ENCODE measurements at places on chromosomes 3 and 15.

GRCh38 chr3:81743096-81744025 lies 18.1 kb downstream of the GBE1 start:
- DNase-seq = no peak

- no peak for DNase-seq
These were observed 2.8 kb downstream of the GLCE start for GRCh38 chr15:69163141-69163669.

- DNase-seq = no peak
These were observed 118.5 kb upstream of the KCNMB2 start for GRCh38 chr3:178417736-178418135.

DNA sequence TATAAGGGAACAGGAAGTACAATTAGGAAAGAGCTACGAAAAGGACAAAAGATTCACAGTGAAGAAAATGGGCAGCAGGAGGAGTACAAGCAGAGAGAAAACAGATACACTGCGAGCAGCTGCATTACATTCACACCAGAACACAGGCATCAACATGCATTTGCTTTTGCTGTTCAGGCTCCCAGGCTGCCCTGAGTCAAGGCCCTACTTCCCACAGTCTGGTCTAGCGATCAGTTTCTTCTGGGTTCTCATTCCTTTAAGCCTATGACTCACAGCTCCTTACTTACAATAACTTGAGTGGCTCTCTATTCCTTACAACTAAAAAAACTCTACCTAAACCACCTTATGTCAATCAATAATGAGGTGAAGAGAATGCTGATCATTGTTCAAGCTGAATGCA lies 24.5 kb upstream of the ZNF445 start:
- DNase-seq = no peak

GRCh38 chr15:41560572-41560874 lies 1.5 kb downstream of the TYRO3 start:
- DNase-seq = no peak

DNA sequence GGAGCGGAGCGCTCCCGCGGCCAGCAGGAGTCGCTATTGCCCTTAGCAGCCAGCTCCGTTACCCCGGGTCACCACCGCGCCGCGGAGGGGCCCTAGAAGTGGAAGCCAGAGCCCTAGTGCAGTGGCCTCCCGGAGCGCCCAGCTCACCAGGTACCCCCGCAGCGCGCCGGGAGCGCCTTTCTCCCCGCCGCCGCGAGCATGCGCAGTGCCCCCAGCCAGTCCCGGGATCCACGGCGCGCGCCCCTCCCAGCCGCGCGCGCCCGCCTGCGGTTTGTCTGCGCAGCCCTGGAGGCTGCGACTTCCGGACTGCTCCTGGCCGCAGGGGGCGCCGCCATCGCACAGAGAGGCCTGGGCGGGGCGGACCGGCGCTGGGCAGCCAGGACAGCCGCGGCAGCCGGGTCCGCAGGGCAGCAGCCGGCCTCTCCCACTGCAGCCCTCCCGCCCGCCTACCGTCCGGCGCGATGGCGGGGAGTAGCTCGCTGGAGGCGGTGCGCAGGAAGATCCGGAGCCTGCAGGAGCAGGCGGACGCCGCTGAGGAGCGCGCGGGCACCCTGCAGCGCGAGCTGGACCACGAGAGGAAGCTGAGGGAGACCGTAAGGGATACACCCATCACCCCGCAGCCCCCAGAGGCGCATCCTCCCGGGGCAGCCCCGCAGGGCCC lies 5.7 kb downstream of the TPM1 start:
- DNase-seq = peak; percentile 81

GRCh38 chr3:58357402-58357801 lies 24.7 kb downstream of the PXK start:
- no peak for DNase-seq

DNA sequence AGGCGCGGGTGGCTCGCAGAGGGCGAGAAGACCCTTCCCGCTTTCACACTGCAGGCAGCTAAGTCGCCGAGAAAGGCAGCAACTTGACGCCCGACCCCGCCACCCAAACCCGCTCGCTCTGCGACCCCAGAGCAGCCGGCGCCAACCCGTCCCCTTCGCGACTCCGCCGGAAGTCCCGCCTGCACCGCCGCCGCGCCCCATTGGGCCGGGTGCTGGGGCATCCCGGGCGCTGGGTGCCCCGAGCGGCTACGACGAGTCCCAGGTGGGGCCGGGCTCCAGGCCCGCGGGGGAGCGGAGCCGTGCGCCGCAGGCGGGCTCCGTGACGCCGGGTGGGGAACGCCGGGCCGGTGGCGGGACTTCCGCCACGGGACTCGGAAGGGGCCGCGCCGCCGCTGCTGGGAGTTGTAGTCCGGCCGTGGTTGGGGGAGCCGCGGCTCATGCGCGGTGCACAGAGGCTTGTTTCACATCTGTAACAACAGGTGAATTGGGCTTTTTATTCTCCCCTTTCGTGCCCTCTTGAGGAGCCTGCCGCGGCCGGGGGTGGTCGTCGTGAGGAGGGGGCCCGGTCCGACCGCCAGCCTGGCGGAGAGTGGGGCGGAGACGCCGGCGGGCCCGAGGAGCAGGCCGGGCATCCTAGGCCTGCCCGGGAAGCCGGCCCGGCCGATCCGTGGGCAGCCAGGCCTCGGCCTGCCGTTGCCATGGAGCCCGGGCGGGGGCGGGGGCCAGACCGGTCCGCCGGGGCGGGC lies at the start of gene DHX30:
TSS of gene DHX30 (plus strand) at position 405 of the 746 bp plus-strand sequence. CDS start 7,546 bp downstream, outside the sequence.
- peak; percentile 64 for DNase-seq

DNA sequence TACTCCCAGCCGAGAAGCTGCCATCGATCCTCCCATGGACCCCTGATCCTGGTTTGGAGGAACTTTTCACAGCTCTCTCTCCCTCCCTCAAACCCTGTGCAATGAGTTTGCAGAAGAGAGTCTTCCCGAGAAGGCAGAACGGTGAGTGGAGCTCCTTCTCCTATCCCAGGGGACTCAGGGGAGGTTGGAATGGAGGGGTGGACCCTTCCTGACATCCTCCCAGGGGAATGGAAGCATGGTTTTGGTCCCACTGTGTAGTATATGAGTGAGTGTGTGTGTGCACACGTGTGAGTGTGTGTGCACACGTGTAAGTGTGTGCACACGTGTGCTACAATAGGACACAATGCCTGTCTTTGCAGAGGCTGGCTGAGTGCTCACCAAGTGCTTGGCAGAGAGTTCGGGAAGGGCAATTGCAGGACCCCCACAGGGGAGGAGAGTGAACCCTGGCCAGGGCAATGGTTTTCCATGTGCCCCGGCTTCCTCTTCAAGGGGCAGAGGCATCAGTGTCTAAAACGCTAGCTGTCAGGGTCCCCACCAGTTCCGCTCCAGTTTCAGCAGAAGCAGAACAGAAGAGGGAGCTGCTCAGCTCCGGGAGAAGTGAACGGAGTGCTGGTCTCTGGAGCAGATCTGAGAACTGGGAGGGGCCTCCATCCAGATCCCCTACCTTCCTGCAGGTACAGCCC lies 13.8 kb upstream of the IL16 start:
- DNase-seq = no peak

DNA sequence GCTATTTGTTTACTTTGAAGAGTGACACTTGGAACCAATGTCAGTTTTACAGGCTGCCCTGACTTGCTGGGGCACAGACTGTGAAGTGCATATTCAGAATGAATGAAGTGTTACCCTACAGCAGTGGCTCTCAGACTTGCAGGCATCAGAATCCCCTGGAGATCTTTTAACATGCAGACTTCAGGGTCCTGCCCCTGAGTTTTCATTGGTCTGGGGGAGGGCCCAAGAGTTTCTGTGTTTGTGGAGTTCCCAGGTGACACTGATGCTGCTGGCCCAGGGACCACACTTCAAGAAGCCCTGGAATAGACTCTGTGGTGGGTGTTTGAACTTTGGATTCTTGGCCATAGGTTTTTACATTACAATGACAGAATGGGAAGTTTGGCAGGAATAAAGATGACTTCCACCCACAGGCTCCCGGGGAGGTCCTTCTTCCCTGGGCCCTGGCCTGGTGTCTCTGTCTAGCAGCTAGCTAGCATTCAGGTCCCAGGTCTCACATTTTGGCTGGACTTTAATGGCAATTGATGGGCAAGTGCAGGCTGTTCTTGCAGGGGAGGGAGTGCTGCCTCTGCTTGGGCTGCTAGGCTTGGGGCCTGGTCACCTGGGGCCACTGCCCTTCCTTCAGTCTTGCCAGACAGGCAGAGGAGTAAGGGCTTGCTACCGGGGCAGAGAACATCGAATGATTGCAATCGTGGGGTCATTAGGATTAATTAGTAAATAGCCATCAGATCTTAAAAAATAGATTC lies 149.0 kb downstream of the APBA2 start:
- no peak for DNase-seq

DNA sequence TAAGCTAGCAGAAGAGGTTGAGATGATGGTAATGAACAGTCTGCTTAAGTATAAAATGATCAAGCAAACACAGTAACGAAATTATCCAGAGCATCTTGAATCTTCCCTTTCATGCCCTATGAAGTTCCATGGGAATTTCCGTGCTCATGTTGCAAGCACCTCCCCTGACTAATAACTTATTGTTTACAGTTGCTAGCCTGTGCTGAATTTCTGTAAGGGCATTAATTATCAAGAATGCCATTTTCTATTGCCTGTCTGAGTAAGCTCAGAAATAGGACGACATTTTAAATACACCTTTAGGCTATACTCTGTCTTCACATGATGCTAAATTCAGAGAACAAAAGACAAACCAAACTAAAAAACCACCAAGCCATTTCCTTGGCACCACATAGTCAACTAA lies 257.5 kb upstream of the LRTM1 start:
- no peak for DNase-seq

DNA sequence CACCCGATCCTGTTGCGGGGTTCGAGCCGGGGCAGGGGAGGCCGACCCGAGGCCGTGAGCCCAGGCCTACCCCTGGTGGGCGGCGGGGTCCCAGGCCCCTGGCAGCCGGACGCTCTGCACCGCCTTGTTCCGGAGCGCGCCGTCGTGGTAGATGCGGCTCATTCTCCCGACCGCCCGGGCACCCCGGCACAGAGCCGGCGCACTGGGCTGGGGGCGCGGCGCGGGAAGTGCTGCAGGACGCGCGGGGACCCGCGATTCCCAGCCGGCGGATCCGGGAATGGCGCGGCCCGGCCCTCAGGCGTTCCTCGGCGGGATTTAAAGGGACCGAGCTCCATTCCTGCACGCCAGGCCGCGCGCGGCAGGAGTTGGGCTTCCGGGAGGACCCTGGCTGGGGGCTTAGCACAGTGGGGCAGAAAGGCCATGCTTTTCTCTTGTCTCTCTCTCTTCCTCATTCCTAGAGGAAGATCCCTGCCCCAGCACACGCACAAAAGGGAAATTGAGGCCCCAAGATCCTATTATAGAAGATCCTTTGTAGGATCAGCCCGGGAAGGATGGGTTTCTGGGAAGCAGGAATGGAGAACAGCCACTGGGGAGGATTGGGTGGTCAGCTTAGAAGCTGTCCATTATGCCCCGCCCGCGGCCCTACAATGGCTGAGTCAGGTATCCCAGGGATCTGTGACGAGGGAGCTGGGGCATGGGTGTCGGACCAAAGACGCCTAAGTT lies at the start of gene ARPIN:
TSS of gene ARPIN (minus strand) at position 279 of the 723 bp plus-strand sequence. CDS start at position 162, 117 bp downstream.
- peak; percentile 11 for DNase-seq

DNA sequence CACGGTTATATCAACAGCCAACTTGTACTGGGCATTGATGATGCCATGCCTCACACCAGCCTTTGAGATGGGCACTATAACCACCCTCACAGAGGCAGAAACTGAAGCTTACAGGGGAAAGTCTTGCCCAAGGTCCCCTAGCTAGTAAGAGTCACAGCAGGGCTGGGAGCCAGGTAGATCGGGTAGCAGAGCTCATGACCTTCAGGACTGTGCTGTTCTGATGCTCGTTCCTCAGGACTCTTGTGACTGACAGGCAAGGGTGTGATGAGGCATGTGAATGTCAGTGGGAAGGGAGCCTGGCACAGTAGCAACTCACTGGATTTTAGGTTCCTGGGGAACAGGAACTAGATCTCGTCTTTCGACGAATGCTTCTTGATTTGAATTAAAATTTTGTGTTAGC lies 65.7 kb downstream of the RLBP1 start:
- DNase-seq = no peak

DNA sequence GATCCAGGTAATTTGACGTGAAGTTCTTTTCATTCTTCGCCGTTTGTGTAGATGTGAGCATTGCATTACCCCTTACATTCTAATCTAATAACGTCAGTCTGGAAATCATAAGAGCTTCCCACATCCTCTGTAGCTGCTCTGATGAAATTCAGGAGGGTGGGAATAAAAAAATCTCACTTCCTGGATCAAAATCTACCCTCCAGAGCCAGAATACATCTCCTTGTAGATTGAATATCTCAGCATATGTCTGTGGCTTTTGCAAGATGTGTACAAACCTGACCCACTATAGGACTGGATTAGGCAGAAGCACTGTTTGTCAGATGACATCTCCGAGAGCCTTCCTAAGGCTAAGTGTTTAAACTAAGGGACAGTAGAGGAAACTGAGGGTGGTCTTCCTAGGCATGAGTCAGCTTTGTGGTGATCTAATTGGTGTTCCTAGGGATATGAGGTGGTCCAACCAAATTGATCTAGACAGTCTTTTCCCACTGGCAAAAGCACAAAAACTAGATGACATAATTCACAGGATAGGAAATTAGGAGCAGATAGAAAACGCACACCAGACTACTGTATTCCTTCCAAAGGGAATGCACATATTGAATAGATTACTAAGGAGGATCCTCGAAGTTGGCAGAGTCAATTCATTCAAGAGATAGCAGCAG lies 216.3 kb upstream of the LRTM1 start:
- no peak for DNase-seq

- DNase-seq = peak; percentile 15
These were observed 120.1 kb upstream of the UBE2E1 start for GRCh38 chr3:23685541-23686258.

DNA sequence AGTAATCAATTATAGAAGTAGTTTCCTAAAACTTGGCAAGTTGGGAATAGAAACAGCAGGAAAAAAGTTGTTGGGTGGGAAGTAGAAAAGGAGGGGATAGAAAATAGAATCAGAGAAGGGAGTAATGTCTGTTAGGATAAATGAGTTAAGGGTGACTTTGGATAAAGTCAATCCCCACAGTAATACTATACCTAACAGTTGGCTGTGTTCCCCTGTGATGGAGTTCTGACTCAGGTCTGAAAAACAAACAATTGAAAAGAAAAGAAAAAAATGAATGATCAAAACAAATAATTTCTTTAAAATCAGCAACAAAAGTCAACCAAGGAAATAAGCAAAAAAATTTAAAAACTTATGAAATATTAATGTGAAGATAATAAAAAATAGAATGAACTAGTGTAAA lies 50.3 kb downstream of the EMC4 start:
- no peak for DNase-seq

- DNase-seq = no peak
These were observed 80.3 kb downstream of the CERS3 start for GRCh38 chr15:100448481-100448880.
